ENCODE measurements at places on chromosomes 1 and 21.

GRCh38 chr1:184541537-184542152 lies 154.8 kb downstream of the C1orf21 start:
- no peak for DNase-seq

GRCh38 chr1:233443040-233443760 lies 115.7 kb downstream of the MAP3K21 start:
- DNase-seq, result peak; percentile 42

DNA sequence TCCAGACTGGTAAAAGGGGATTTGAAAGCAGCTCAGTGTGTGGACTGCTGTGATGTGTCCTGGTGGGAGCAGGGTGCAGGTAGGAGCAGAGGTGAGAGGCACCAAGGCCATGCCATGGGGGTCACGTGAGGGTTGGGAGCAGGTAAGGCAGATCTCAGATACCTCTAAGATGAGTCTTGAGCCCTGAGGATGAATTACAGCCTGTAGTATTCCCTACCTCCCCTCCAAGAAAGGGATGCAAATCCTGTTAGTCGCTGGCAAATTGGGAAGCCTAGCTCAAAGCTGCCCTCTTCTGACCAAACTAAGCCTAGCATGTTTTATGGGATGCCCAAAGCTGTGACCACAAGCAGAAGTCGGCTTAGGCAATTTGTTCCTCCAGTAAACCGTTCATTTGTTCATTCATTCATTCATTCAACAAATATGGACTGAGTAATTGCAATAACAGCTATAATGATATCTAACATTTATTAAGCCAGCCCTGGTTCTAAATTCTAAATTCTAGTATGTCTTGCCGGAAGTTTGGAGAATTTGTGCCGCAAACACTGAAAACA lies 3.9 kb upstream of the NUAK2 start:
- DNase-seq, result peak; percentile 75

- no peak for DNase-seq
These were observed 518.7 kb downstream of the PTPRC start for GRCh38 chr1:199157494-199157893.

- DNase-seq, result peak; percentile 84
These were observed 26.9 kb upstream of the SH3D21 start for GRCh38 chr1:36279110-36279788.

DNA sequence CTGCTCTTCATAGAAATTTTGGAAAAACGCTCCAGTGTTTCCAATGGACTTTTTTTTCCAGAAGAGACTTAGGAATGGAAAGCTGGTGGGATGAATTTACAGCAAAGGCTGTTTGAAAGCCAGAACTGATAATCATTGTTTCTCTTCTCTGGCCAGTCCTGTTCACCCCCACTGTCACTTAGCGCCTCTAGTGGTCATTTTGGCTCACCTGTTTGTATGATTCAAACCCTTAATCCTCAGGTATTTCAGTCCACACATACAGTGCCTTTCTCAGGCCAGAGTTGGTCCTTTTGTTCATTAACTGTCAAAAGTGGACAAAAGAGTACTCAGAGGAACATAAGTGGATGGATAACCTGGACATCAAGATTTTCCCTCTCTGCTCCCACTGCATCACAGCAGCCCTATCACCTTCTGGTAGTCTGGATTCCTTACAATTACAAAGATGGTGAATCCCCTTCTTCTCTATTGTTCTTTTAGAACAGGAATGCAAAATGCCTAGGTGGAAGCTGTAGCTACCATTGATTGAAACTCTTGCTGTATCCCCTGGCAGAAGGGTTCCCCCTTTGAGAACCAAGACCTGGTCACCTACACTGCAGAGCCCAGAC lies 177.6 kb upstream of the OLFM3 start:
- DNase-seq, result no peak

DNA sequence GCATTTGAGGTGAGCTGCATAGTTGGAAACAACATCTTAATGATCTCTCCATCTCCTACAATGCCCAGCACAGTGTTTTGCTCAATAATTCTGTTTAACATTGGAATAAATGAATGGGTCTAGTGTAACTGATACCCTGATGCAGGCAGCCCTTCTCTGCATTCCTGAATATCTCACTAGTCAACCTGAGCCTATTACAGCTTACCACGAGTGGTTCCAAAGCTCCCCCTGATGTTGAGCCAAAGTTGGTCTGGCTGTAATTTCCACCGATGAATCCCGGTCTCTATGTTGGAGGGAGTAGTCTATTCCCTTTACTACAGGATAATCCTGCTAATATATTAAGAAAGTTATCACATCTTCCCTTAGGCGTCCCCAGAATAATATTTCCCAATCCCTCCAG lies 63.8 kb downstream of the ZBTB18 start:
- DNase-seq, result no peak

DNA sequence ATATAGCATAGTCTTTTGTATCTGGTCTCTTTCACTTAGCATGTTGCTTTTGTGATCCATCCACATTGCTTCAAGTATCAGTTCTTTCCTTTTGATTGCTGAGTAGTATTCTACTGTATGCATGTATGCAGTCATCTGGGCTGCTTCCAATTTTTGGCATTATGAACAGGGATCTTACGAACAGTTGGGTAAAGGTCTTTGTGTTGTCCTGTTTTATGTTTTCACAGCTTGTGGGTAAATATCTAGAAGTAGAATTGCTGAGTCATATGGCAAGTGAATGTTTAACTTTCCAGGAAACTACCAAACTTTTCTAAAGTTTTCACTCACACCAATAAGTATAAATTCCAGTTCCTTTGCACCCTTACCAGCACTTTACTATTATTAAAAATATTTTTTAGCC lies 60.9 kb downstream of the LHX4 start:
- DNase-seq, result no peak

- DNase-seq, result no peak
These were observed 67.3 kb downstream of the VAV3 start for GRCh38 chr1:107897438-107898345.

DNA sequence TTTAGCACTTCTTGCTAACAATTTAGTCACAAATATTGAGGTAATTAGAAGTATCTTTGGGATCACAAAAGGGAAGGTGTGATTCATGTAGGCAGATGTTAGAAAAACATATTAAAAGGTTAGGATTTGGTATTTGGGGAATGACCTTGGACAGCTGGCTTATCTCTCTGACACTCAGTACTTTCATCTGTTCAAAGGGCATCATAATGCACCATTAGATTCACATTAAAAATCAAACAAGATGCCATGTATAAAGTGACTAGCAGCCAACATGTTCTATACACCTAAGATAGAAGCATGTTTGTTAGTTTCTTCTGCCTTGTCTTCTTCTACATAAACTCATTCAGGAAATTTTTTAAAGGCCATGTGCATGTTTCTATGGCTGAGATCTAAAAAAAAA lies 56.5 kb upstream of the ESRRG start:
- DNase-seq, result no peak

GRCh38 chr1:218369688-218370511 lies 24.8 kb downstream of the TGFB2 start:
- DNase-seq, result peak; percentile 77

All from GM23248 (cell line).